ENCODE measurements at places on chromosomes 6 and 20. TPM values are rescaled to one million over a fixed set of nuclear protein-coding genes. Genes with fewer than 3 reads are reported as not detected.

Gene TAAR8
- total RNA-seq = not detected

- H3K27me3 ChIP-seq = no peaks in the 10 kb centered on the region
- no peak overlapping the region for H3K4me3 ChIP-seq
- H3K27ac ChIP-seq = no peak overlapping the region
These were observed 56.2 kb upstream of the TULP4 start for GRCh38 chr6:158255989-158256601.

Gene ENPP4
- 16.2 TPM for total RNA-seq

DNA sequence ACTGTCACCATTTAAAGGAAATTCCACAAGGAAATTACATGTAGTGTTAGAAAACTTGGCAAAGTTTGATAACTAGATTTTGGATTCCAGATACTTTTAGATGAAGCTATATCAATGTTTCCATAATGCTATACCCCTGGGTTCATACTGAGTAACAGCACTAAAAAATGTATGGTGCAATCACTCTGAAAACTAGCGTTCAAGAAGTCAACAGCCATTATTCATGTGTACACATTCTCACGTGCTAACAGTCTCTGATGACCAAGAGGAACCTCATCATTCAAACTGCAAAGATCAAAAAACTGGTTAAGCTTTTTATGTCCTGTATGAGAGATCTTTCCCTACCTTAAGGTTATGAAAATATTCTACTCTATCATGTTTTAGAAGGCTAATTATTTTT lies 197.6 kb downstream of the GMDS start:
- no peak overlapping the region for H3K27ac ChIP-seq
- H3K4me3 ChIP-seq = no peak overlapping the region
- H3K4me1 ChIP-seq = no peaks in the 10 kb centered on the region
- no peaks in the 10 kb centered on the region for H3K36me3 ChIP-seq
- H3K27me3 ChIP-seq = no peaks in the 10 kb centered on the region
- no peak for DNase-seq

GRCh38 chr20:1576641-1577040 lies 19.1 kb upstream of the SIRPD start:
- no peak overlapping the region for H3K4me3 ChIP-seq
- H3K36me3 ChIP-seq = no peaks in the 10 kb centered on the region
- DNase-seq = no peak

DNA sequence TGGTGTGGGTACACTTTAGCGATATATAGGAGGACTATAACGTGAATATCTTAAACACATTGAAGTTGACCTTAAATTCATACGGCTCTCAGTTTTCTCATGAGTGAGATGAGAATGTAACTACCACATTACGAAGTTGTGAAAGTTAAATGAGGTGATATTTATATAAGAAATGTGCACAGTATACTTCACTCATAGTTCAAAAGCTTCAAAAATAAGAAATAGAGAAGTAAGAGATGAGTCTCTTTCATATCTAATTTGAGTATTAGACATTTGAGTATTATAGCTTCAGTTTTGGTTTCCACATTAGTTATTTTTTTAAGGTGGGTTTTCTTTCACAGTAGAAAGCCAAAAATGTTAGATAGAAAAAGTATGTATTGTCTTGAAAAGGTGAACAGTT lies 183.3 kb downstream of the NKAIN2 start:
- H3K27ac ChIP-seq = no peak overlapping the region
- DNase-seq = no peak
- no peaks in the 10 kb centered on the region for H3K27me3 ChIP-seq
- no peaks in the 10 kb centered on the region for H3K4me1 ChIP-seq
- H3K4me3 ChIP-seq = no peak overlapping the region

DNA sequence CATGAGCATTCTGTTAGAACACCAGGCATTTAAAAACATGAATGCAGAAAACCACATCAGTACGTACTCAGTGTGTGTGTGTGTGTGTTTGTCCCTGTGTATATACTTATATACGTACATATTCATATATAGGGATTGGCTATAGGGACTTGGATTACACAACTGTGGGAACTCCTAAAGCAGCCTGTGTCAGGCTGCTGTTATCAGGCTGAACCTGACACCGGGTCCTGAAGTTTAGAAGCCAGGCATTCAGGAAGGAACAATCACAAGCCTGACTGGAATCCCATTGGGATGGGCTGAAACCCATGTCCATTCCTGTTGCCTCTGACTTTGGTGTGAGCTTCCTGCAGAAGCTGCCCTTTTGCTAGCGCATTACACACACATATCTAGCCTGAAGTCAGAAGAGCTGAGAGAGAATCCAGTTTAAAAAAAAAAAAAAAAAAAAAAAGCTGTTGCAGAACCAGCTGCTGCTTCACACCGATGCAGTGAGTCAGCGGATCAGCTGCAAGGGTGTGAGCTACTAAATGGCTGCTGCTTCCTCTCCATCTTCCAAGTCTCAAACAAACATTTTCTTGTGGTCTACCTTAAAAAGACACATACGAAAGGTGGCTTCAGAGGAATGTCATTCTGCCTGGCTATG lies 348.1 kb downstream of the THBS2 start:
- no peak overlapping the region for H3K4me3 ChIP-seq
- H3K36me3 ChIP-seq = no peaks in the 10 kb centered on the region
- no peak overlapping the region for H3K27ac ChIP-seq
- no peak for DNase-seq

GRCh38 chr6:41200296-41200900 lies 551 bp downstream of the TREML2 start:
- no peak overlapping the region for H3K27ac ChIP-seq
- H3K27me3 ChIP-seq = no peaks in the 10 kb centered on the region
- H3K36me3 ChIP-seq = no peaks in the 10 kb centered on the region
- no peak overlapping the region for H3K4me3 ChIP-seq
- no peaks in the 10 kb centered on the region for H3K4me1 ChIP-seq
- no peak for DNase-seq

Gene WDR27
- total RNA-seq = 74.6 TPM

DNA sequence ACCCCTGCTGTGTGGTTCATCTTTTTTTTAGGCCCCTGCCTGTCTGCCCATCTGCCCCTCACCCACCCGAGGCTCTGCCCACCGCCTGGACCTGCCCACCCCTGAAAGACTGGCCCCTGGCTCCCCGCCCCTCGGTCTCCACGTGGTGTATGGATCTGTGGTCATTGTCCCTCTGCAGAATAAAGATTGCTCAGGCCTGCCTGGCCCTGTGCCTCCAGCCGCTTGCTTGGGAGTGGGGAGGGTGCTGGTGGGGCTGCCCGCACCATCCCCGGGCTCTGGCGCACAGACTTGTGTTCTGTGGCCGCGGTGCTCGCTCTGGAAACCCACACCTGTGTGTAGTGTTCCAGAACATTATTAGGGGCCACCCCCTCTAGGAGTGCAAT lies 1.6 kb downstream of the MAP1LC3A start:
- DNase-seq = no peak
- peaks cover 13% of the 10 kb centered on the region for H3K4me1 ChIP-seq
- H3K4me3 ChIP-seq = no peak overlapping the region
- H3K27me3 ChIP-seq = no peaks in the 10 kb centered on the region
- H3K36me3 ChIP-seq = no peaks in the 10 kb centered on the region

DNA sequence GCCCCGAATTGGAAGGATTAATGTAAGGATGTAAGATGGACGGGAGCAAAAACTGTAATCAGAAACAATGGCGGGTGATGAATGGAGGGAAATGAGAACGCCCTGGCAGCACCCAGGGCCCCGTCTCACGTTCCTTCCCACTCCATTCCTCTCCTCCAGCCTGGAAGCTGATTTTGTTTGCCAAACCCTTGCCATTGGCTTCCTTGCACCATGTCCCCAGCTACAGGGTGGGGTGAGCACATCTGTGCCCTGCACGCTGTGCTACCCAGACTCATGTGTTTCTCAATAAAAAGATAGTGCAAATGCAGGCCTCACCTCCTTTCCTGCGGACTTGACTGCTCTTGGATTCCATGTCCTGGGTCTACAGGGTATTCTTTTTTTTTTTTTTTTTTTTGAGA lies 26.7 kb downstream of the SCP2D1 start:
- H3K36me3 ChIP-seq = no peaks in the 10 kb centered on the region
- no peak overlapping the region for H3K27ac ChIP-seq
- H3K27me3 ChIP-seq = no peaks in the 10 kb centered on the region
- no peak for DNase-seq
- no peak overlapping the region for H3K4me3 ChIP-seq

Measured in thyroid gland (tissue), 4 donors.